ENCODE measurements at places on chromosomes 7 and 10. TPM values are rescaled to one million over a fixed set of nuclear protein-coding genes. Genes with fewer than 3 reads are reported as not detected.
A peak's percentile ranks its signal among the peaks of the same experiment; 100 is the strongest.

- DNase-seq = no peak
These were observed 5.1 kb downstream of the KEL start for GRCh38 chr7:142956951-142957623.

DNA sequence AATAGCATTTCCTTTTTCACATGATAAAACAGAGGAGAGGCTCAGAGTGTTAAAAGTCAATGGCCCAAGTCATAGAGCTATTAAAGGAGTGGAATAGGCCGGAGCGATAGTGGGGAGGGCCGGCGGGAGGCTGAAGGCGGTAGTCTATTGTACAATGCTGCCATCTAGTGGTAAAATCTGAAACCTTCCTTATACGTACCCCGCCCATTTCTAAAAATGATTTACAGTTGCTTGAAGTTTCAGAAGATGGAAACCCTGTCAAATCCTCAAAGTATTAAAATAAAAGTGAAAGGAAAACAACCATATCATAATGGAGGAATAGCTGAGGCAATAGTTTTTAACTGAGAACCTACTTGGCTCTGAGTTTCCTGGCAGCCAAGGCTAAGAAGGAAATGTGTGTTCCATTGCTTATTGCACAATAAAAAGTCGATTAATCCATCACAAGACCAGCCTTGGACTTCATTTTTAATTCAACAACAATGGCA lies 209.1 kb downstream of the CCSER2 start:
- no peak for DNase-seq

DNA sequence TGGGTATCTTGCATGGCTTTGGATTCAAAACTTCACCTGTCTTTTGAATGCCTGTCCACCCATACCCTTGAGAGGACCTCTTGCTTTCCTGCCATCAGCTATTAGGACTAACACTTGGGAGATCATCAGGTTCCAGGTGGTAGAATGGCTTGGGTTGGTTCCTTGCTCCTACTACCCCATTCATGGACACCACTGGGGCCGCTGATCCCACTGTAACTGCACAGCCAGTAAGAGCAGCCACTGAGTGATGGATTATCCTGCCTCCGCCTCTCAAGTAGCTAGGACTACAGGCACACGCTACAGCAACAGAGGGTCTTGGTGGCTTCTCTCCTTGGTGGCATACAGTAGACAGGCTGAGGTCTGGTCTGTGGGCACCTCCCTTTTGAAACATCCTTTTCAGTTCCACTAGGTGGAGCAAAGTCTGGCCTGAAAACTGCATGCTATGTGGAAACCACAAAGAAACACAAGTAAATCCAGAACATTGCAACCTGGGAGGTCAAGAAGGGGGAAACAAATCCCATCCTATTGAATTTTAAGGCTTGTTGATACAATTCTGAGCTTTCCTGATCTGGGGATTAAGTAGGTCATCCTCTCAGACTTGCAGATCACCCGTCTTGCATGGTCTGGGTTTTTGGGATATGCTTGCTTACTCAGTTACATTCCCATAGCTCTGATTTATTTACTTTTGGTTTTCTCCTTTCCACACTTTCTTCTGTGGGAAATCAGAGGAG lies 9.4 kb downstream of the WBP1L start:
- peak; percentile 35 for DNase-seq

- no peak for DNase-seq
These were observed 34.4 kb upstream of the DYNC1I1 start for GRCh38 chr7:95737828-95738505.

Gene LIPK
- total RNA-seq = not detected

DNA sequence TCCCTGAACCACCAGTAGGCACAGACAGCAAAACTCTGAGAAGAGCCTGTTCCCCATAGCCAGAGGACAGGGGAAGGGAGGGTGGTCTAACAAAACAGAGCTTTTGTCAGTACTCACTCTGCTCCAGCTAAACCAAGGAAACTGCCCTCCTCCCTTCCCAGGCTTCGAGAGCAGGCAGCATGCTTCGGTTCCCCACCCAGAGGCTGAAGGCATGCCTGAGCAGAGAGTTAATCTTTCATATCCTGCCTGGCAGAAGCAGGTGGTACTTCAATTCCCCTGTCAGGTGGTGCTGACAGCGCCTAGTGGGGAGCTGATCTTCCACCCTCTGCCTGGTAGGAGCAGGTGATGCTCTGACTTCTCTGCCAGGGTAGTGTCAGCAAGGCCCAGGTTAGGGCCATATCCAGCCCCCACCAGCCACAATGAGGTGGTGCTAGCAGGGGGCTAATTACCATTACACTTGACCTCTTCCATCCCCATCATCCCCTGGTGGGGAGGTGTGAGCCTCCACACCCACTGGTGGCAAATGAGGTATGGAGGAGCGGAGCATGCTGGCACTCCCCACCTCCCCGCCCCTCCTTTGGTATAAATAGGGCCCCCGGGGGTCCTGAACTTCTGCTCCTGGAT lies 35.1 kb downstream of the SDK1 start:
- DNase-seq = no peak

DNA sequence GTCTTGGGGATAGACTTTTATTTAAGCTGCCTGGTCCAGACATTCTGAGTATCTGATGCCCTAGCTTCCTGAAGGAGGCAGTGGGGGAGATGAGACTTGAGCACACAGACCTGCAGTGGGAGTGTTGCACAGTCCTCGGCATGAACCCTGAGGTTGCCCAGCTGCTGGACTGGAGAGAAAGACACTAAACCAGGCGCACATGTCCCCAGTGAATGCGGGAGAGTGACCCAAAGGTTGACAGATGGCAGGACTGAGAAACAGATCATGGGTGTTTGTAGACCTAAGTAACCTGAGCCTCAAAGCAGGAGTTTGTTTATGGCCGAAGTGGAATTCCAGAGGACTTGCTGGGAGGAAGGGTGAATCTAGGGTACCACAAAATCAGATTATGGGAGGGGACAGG lies 15.7 kb upstream of the MSRB2 start:
- no peak for DNase-seq

- no peak for DNase-seq
These were observed 27.6 kb downstream of the DRGX start for GRCh38 chr10:49368256-49368655.

DNA sequence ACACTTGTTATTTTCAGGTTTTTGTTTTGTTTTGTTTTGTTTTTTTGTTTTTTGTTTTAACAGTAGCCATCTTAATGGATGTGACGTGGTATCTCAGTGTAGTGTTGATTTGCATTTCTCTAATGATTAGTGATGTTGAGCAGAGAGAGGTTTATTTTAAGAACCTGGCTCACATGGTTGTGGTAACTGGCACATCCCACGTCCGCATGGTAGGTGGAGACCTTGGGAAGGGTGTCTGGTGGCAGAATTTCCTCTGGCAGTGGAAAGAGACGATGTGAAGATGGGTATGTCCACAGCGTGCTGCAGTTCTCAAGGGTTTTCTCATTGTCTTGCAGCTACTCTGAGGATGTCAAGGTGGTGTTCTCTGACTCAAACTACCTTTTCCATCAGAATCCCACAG lies 252.2 kb downstream of the GALNT17 start:
- no peak for DNase-seq

- no peak for DNase-seq
These were observed 60.8 kb upstream of the MEOX2 start for GRCh38 chr7:15747301-15747700.

Gene LARP4B
- total RNA-seq = 44.9 TPM

GRCh38 chr10:119469325-119469707 lies 73.2 kb downstream of the RGS10 start:
- no peak for DNase-seq

GRCh38 chr7:21579341-21580072 lies 36.7 kb downstream of the DNAH11 start:
- no peak for DNase-seq

- DNase-seq = no peak
These were observed 126.8 kb downstream of the MAD1L1 start for GRCh38 chr7:2105917-2106316.

GRCh38 chr7:87458148-87458547 lies 17.3 kb downstream of the ABCB4 start:
- DNase-seq = no peak

GRCh38 chr10:12862459-12862858 lies 139.1 kb downstream of the CCDC3 start:
- DNase-seq = no peak

DNA sequence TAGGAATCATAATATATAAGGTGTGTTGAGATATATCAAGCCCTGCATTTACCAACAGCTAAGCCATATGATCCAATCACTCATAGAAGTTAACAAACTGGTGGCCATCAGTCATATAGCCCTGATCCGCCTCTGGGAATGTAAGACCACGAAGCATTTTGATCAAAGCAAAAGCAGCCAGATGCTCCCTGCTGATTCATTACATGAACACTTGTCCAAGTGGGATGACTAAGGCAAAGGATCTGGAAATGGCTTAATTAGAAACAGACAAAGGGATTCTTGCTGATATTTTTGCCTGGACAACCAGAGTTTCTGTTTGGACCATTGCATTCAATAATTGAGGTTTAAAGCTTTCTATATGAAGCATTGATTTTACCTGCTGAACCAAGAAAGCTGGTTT lies 535.5 kb downstream of the GPAM start:
- DNase-seq = no peak

DNA sequence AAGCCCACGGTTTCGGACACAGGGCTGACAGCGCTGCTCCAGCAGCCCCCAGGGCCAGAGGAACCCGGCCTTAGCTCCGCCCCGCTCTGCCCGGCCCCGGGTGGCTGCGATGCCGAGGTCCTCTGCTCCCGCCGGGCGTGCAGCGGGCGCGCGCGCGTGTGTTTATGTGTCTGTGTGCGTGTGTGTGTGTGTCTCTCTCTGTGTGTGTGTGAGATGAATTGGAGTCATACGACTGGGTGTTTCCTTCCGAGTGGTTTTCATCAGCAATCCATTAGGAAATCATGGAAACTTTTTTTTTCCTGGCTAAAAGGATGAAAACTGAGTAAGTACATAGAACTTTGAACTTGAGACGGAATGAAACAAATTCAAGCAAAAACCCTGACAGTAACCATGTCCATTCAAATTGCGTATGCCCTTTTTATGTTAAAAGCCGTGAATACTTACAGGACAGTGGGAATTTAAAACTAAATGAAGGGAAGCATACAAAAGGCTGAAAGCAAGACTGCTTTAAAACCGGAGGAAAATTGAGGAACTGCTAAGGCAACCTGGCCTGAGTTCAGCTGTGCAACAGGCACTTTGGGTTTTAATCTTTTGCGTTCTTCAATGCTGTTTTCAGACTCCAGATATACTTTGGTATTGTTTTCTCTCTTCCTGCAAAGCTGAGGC lies at the start of gene CPED1:
CPED1 (plus strand) TSS at position 121 of the 666 bp plus-strand sequence. CDS start 911 bp downstream, outside the sequence.
- DNase-seq = peak; percentile 80

Gene SLIT1
- 0.13 TPM for total RNA-seq

DNA sequence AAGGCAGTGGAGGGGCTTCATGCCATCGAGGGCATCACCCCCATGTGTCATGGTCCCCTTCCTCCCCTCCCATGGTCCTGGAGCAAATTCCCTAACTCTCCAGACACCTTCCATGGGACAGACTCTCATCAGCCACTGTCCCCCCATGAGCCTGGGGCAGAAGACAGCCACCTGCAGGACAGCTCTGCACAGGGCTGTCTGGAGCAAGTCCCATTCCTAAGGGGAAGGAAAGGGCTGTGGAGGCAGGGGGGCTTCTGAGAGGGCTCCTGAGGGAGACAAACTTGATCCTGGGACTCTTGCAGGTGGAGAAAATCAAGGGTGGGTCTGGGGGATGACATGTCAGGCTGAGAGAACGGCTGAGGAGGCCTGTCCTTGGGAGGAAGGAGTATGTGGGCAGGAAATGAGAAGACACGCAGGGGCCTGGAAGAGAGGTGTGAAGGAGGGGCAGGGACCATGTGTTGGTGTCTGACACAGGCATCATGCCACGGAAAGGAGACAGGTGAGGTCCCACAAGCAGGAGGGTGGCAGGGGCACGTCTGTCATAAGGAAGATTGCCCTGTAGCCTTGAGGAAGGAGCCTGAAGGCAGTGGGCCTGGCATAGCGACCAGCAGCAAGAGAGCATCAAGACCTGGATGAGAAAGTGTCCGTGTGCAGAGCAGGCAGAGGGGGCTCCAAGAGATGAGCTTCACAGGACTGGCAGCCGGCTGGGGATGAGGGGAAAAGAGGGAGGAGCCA lies 14.4 kb upstream of the GDF10 start:
- no peak for DNase-seq

Gene GLI3
- total RNA-seq = 1.6 TPM

Gene MYOZ1
- 938 TPM for total RNA-seq

DNA sequence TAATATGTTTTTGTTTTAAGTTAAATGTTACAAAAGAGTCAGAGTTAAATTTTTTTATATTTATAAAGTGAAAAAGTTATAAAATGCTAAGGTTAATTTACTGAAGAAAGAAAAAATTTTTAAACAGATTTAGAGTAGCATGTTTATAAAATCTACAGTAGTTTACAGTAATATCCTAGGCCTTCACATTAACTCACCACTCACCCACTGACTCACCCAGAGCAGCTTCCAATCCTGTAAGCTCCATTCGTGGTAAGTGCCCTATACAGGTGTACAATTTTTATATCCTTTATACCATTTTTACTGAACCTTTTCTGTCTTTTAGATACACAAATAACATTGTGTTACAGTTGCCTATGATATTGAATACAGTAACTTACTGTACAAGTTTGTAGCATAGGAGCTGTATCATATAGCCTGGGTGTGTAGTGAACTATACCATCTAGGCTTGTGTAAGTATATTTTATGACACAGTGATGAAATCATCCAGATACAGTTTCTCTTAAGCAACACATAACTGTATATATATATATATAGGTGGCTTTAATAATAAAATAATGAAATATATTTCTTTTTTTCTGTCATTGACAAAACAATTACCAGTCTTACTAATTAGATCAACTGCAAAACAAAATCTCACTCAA lies 79.6 kb downstream of the PTEN start:
- no peak for DNase-seq

DNA sequence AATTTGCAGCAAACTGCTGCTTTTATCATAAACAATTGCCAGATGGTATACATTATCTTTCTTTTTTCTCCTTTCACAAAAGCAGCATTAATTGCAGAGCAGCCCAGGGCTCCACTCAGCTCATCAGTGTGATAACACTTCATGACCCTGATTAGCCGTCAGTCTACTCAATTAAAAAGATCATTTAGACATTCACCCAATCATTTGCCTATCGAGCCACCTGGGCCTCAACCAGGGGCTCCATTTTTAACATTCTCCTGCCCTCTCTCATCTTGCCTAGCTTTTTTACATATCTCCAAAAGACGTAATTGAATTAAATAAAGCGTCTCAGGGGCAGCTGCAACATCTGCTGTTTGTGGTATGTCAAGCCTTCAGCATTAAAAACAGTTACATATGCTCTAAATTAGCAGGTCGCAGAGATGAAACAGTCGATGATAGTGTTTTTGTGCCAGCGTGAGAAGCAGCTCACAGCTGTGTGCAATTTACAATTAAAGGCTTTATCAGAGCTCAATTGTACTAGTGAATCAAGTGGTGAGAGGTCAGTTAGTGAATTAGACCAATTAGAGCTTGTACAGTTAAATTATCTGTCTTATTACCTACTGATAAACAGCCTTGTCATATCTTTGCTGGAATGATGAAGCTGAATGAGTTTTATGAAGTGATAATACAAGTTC lies 522.5 kb downstream of the ETV1 start:
- DNase-seq = no peak

DNA sequence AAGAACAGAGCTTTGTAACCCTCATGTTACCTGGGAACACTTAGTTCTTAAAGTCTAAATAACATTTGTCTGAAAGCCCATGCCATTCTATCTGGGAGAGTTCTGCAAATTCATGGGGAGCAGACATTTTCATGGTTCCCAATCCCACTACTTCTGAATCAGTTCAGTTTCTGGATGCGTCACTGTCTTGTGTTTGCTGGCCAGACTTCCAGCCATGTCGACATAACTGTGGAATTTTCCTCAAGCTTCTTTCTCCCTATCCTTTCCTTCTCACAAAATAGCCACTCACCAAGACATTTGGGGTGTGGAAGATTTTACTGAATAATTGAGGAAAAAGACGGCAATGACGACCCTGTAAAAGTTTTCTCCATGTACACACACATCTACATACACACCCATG lies 272.5 kb downstream of the NEBL start:
- peak; percentile 11 for DNase-seq

All from gastrocnemius medialis (tissue), 4 donors.